ENCODE measurements at places on chromosomes 6 and 20.

DNA sequence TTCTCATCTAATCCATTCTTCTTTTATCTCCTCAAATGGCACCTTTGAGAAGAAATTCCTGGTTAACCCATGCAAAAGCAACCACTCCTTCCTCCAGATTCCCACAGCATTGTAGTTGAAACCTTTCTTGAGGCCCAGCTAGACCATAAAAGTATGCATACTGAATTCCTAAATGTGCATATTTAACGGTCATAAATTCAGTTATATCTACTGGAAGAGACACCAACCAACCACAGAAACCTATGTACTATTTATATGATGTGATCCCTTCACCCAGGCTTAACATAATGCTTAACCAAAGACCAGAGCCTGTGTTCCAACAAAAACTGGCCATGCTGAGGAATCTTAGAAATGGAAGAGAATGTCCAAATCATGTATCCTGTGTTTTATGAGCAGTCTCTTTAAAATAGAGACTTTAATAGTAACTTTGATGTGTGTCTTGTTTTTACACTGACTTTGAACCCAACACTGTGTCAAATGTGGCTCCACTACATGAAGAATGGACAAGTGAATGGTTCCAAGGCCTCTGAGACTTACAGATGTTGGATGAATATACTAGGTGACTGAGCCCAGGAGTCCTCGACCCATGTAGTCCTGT lies 11.4 kb upstream of the TAF8 start:
- DNase-seq: no peak

DNA sequence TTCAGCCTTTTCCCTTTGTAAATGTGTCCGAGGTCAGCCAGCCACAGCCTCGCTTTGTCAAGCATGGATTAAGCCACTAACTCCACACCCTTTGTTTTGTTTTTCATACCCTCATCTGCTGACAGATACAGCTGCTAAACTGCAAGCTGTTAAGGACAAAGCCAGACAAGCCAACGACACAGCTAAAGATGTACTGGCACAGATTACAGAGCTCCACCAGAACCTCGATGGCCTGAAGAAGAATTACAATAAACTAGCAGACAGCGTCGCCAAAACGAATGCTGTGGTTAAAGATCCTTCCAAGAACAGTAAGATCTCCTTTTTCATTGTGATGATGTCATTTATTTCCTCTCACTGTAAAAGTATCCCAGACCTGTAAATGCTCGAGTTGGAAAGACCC lies 269.3 kb downstream of the ARHGAP18 start:
- DNase-seq: no peak

DNA sequence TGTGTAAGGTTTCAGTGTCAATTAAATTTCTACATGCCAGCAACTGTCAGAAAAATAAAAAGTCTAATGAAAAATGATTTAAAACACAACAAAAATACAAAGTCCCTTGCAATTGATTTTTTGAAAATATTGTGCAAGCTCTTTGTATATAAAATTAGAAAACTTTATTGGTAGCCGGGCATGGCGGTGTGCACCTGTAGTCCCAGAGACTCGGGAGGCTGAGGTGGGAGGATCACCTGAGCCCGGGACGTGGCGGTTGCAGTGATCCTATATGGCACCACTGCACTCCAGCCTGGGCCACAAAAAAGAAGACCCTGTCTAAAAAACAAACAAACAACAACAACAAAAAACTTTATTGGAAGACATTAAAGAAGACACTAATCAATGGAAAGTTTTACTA lies 6.0 kb upstream of the OVOL2 start:
- DNase-seq: no peak

- no peak for DNase-seq
These were observed 13.2 kb upstream of the SERINC1 start for GRCh38 chr6:122484760-122485159.

GRCh38 chr6:16821834-16822264 lies 60.6 kb upstream of the ATXN1 start:
- DNase-seq: no peak

DNA sequence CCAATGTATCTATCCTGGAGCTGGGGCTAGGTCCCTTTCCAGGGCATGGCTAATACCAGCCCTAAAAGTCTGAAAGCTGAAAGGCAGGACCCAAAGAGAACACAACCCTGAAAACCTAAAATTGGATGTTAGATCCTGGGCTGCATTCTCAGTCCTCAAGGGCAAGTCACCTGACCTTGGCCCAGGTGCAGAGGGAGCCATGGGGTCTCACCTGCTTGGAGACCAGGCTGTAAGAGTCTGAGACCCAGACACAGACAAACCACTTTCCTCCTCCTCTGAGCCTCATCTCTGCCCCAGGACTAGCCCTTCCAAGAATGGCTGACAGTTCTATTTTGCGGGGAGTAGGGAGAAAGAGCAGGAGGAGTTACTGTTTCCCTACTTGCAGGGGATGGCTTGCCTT lies 60.0 kb downstream of the EFCAB8 start:
- DNase-seq: no peak

DNA sequence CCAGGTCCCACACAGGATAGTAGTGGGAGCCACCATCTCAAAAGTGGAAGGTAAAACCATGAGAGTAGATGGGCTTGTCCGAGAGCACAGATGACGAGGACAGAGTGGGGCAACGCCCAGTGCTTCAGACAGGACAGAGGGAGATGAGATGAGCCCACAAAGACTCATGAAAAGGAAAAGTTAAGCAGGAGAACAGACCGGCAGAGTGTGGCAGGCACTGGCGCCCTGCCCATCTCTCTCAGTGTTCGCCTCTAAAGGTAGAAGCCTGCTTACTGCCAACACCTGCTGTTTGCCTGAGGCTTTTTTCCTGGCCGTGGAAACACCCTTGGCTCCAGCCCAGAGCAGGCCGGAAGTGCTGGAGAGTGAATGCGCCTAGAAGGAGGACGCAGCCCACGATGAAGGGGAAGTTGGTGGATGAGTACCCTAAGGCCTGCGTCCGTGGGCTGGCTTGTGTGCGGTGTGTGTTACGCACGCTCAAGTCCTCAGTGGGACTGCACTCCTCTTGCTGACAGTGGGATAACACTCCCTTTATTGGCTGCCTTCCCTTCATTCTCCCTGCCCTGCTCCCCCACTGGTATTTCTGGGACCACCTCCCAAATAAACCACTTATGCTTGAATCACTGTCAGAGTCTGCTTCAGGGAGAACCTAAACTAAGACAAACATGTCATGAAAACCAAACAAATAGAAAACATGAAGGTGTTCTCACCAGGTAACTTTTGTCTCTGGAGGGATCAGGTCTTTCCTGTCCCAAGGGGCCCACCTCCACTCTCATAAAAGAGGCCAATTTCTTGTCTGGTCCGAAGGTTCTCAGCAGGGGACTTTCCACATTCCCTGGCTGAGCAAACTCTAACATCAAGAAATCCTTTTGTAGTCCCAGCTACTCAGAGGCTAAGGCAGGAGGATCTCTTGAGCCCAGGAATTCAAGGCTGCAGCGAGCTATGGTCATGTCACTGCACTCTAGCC lies 9.1 kb upstream of the FOXP4 start:
- peak; percentile 75 for DNase-seq

DNA sequence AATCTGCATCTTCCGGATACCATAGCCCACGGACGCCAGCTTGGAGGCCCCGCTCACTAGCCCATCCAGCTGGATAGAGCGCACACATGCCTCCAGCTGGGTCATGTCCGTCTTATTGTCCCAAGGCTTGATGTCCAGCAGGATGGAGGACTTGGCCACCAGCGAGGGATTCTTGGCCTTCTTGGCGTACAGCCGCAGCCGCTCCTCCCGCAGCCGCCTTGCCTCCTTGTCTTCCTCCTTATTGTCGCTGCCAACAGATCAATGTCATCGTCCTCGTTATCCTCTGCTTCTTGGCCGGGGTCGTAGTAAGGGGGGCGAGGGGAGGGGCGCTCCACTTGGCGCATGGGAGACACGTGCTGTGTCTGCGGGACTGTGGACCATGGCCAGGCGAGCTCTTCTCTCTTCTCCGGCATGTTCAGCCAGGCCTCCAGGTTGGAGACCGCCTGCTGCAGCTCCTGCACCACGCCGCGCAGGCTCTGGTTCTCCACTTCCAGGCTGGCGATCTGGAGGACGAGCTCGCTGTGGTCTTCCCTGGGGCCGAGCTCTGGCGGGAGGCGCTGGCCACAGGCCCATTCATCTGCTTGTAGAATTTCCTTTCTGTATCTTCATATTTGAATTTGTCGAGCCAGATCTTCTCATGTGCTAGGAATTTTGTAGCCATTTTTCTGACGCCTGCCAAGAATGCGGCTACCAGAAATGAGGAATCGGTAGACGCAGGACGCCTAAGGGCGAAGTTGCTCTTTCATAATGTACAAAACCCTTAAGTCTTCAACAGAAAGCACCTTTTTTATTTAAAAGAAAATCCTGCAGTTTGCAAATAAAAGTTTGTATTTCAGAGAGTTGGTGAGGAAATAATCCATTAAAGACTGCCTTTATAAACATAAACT lies 60.1 kb upstream of the PTPRK start:
- no peak for DNase-seq

DNA sequence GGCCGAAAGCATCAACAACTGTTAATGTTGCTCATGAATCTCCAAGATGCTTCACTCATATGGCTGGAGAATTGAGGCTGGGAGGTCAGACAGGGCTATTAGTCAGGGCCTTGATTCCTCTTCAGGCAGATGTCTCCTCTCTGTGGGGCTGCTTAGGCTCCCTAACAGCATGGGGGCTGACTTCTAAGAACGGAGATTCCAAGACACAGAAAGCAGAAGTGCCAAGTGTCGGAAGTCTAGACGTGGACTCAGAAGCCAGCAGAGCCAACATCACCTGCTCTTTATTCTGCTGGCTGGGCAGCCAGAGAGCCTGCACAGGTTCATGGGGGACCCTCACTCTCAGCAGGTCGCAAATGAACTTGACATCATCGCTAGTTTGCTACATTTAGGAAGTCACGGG lies 279.8 kb downstream of the CDH26 start:
- no peak for DNase-seq

DNA sequence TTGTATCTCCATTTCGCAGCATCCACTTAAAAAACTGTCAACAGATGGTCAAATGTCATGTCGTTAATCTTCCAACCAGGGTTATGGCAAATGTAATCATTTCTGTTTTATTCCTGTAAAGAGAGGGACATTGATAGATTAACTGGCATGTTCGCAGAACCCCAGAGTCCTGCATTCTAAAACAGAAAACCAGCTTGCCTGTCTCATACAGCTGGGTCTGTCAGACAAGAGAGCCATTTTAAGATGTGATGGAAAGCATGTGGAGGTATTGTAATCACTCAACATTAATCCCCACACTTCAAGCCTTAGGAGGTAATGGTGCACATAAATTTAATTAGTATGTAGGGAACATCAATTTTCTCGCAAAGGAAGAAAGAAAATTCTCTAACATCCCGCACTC lies 4.4 kb downstream of the SMLR1 start:
- DNase-seq: no peak

GRCh38 chr6:134520181-134521115 lies 202.5 kb upstream of the SGK1 start:
- DNase-seq: no peak

DNA sequence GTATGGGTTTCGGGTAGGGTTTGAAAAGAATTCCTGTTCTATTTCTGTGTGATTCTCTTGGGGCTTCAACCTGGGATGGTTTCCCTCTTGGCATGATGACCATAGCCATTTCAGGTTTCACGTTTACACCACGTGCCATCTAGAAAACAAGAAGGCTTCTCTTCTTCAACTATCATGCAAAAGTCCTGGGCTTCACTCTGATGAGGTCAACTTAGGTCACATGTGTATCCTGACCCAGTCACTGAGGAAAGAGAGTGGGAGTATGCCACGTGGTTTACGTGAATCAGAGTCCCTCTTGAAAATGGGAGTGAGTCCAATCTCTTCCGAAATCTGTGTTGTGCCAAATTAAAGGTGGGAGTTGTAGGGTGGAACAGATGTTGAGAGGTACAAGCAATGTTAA lies 141.3 kb upstream of the INSM1 start:
- no peak for DNase-seq

DNA sequence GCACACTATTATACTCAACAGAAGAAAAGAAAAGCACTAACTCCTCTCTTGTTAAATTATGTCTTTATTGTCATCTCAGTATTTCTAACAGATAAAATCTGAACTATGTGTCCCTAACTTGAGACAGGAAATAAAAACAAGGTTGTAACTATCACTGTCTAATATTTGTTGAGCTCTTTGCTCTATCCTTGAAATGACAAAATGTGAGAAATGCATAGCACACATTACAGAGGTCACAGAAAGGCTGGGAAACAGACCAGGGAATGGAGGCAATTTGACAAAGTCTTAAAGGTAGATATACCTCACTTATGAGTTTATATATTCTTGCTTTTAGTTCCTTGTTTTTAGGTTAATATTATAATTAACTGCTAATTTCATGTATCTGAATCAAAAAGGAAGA lies 102.4 kb upstream of the MAP7 start:
- no peak for DNase-seq
